ENCODE measurements at places on chromosomes 3 and 15.

DNA sequence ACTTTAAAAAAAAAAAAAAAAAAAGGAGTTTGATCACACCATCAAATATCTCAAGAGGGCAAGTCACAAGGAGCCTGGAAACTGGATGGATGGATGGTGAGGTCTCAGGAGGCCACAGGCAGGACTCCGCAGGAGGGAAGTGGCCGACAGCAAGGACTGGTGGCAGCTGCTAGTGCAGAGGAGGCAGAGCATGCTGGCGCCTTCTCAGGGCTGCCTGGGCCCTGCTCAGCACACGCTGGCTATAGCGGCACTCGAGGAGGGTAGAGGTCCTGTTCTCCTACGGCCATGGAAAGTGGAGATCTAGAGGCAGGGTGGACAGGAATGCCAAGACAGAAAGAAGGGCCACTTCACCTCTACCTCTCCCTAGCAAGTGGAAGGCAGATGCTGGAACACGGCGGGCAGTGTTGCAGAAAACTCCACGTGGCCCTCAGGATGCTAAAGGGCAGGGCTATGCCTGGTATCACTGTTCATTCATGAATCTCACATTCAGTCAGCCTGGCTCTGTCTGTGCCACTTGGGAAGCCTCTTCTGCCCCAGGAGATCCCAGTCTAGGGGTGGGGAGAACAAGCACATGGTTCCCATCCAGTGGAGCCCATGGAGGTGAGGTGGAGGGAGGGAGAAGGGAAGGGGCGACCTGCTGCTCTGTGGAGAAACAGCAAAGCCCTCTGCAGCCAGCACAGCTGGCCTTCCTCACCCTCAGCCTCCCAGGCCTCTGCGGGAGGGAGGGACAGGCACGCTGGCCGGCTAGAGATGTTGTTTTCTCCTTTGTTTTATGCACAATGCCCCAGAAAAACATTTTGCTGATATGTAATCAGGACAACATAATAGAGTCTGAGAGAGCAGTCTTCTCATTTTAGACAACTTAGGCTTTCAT is 71.0 kb downstream of the OXNAD1 start:
- no peak for DNase-seq

DNA sequence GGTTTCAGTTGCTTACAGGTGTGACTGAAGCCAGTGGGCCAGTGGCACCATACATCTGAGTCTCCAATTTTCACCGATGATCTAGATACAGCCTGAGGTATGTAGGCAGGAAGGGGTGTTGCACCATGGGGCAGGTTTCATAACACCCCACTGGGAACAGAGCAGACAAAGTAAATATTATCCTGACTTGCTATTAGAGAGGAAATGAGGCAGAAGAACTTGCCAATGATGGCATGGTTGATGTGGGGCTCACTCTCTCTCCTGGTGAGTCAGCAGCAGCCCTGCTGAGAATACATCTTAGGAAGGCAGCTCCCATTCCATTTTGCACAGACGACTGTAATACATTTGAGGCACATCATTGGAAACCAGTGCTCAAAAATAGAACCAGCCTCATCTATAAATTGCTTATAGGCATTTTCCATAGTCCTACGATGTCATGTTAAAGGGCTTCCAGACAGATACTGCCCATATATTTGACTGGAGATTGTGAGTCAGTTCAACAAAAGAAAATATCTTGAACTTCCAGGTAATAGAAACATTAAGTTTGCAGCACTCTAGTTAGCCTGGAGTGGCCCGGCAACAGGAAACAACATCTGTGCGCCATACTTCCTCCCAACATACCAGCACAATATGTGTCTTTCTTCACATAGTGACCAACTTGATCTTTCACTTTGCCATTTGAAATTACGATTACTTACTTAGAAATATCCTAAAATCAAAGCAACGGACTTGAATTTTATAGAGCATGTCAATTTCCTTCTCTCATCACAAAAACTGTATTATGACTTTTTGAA is 175.5 kb downstream of the NECTIN3 start:
- DNase-seq: no peak

DNA sequence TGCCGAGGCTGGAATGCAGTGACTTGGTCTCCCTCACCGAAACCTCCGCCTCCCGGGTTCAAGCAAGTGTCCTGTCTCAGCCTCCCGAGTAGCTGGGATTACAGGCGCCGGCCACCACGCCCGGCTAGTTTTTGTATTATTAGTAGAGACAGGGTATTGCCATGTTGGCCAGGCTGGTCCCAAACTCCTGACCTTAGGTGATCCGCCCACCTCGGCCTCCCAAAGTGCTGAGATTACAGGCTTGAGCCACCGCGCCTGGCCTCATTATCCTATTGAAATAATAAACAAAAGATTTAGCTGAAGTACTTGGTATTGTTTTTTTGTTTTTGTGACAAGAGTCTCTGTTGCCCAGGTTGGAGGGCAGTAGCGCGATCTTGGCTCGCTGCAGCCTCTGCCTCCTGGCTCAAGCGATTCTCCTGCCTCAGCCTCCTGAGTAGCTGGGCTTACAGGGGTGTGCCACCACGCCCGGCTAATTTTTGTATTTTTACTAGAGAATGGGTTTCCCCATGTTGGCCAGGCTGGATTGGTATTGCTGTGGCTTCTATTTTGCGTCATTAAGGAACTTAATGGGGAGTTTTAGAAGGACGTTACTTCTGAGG is 1.5 kb downstream of the RPL35A start:
- no peak for DNase-seq

GRCh38 chr15:70319466-70319865 is 221.7 kb upstream of the TLE3 start:
- DNase-seq: no peak

- DNase-seq: no peak
Observed at GRCh38 chr3:21860082-21860475, 109.1 kb upstream of the ZNF385D start.

DNA sequence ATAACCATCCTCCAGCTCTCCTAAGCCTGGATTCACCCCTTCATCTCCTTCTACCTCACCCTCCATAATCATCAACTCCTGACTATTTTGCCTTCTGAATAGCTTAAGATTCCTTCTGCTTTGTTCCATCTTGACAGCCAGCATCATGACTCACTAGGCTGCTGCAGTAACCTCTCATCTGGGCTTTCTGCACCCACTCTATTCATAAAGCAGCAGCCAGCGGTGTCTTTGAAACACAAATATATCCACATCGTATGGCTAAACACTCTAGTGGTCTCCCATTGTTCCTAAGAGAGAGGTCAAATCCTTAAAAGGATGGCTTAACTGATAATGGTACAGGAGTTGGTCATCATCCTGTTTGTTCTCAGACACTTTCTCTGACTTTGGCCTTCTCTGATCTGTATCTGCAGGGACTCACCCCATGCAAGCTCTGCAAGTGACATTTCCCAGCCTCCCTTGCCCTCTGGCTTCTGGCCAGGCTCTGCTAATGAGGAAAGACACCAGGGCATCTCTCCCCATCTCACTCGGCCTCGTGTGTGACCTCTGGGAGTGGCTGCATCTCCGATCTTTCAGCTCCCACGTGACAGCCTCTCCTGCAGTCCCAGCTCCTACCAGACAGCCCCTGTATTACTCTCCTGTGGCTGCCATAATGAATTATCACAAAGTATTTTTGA is 6.2 kb downstream of the GRK7 start:
- DNase-seq: peak; percentile 85

- no peak for DNase-seq
Observed at GRCh38 chr3:70905491-70905890, 593.1 kb upstream of the MDFIC2 start.

Data from islet precursor cell (in vitro differentiated cells).